ENCODE measurements at places on chromosomes 16 and 17.

DNA sequence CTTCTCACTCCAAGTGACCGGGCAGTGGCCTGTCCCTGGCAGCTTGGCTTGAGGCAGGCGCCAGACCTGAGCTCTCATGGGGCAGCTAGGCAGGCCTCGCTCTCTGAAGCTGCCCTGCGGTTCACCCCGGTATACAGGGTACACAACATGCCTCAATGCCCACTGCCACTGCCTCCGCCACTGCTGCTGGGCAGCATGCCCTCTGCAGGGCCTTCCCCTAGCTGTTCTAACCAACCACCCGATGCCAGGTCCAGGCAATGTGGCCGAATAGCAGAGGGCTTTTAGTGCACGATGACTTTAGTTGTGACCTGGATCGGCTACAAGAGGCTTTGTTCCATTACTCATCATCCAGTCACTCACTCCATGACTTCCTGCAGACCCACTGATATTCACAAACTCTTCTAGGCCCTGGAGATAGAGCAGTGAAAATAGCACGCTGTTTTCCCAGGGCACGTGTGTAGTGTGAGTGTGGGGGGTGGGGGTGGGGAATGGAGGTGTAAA is 19.7 kb downstream of the CDC42EP4 start:
- DNase-seq = no peak

GRCh38 chr16:23274968-23275367 is 27.1 kb upstream of the SCNN1B start:
- DNase-seq = no peak

DNA sequence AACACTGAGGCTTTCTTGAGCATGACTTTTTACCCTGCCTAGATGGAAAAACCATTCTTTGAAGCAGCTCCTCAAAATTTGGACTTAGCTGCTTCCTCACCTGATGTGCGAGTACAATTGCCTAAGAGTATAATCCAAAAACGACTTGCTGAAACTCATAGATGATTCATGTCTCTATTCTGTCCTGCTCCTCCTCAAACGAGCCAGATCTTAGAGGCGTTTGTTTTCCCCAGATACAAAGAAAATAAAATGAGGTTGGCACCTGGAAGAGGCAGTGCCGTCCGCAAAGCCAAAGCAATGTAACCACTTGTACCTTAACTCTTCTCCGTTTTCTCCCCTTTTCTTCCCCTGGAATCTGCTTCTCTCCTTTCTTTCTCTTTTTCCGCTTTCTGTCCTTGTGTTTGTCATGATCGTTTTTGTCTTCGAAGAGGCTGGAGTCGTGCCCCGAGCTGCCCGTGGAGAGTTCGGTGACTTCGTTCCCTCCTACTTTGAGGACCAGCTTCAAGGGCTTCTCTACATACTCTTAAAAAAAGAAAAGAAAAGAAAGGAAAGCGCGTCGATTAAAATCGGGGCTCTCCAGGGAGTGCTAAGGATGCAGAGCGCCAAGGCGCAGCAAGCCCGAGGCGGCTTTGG is 895 bp downstream of the BRD7 start:
- no peak for DNase-seq

DNA sequence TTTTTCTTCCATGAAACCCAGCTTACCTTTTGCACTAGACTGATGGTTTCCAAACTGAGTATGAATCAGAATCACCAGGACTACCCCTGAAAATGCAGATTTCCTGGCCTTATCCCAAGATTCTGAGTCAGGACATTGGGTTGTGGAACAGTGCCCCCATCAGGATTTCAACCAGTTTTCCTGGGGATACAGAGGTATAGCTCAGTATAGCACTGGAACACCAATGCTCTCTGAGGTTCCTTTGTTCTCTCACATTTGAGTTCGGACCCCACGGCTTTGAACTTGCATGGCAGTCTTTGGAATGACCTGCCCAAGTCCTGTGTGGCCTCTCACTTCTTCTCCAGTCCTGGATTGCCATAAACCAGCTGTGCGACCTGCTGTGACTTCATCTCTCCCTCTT is 12.8 kb upstream of the CCL8 start:
- peak; percentile 74 for DNase-seq

- DNase-seq = no peak
Observed at GRCh38 chr17:17570140-17570797, 21.2 kb downstream of the PEMT start.

DNA sequence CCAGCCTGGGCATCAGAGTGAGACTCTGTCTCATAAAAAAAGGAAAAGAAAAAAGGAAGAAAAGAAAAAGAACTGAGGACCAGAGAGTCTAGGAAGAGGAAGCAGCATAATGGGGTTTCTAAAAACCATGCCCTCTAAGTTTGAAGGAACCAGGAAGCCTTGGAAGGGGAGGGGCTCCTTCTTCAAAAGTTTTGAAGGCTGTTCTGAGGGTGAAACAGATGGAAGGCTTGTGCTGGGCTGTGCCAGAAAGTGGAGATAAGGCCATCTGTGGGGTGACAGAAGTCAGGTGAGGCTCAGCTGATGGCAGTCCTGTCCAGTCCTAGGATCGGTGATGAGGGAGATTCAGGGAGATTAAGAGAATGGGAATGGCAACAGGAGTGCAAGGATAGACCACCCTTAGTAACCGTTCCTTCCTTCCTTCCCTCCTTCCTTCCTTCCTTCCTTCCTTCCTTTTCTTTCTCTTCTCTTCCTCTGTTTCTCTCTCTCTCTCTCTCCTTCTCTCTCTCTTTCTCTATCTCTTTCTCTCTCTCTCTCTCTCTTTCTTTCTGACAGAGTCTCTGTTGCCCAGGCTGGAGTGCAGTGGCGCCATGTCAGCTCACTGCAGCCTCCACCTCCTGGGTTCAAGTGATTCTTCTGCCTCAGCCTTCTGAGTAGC is 182.6 kb downstream of the NTN1 start:
- DNase-seq = peak; percentile 20

DNA sequence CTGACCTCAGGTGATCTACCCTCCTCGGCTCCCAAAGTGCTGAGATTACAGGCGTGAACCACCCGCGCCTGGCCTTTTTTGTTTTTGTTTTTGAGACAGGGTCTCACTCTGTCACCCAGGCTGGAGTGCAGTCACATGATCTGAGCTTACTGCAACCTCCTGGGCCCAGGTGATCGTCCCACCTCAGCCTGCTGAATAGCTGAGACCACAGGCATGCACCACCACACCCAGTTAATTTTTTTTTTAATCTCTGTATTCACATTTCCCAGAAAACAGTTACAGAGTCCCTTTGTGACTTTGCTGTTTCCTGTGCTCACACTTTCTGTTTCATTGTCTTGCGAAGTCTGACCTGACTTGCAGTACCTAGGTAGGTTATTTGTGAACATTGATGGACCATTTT is 2.7 kb downstream of the CLUAP1 start:
- no peak for DNase-seq

GRCh38 chr16:82344157-82344556 is 174.1 kb upstream of the MPHOSPH6 start:
- DNase-seq = no peak

- no peak for DNase-seq
Observed at GRCh38 chr17:73872816-73873215, 228.6 kb upstream of the SDK2 start.

DNA sequence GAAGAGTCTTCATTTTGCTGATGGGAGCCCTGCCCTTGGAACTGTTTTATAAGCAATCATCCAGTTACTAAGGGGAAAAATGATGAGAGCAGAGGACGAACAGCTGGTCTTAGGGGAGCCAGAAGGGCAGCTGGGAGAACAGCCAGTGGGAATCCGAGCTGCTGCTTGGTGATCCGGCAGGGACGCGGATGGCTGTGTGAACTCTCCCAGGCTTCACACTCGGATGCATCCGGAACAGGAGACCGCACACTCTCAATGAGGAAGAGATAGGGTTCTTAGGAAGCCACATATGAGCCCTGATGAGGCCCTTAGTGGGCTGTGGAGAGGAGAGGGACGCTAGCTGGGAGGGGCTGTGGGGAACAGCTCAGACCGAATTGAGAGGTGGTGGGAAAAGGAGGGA is 5.0 kb upstream of the CACNG5 start:
- DNase-seq = no peak

- no peak for DNase-seq
Observed at GRCh38 chr16:2953706-2954627, 10.1 kb upstream of the KREMEN2 start.

GRCh38 chr17:83062818-83063671 is 16.4 kb upstream of the METRNL start:
- no peak for DNase-seq

GRCh38 chr16:66050991-66051390 is 315.5 kb upstream of the CDH5 start:
- DNase-seq = no peak

- peak; percentile 50 for DNase-seq
Observed at GRCh38 chr17:62084585-62084984, 19.5 kb upstream of the MED13 start.

- DNase-seq = peak; percentile 37
Observed at GRCh38 chr17:50893183-50893993, 27.2 kb upstream of the TOB1 start.

DNA sequence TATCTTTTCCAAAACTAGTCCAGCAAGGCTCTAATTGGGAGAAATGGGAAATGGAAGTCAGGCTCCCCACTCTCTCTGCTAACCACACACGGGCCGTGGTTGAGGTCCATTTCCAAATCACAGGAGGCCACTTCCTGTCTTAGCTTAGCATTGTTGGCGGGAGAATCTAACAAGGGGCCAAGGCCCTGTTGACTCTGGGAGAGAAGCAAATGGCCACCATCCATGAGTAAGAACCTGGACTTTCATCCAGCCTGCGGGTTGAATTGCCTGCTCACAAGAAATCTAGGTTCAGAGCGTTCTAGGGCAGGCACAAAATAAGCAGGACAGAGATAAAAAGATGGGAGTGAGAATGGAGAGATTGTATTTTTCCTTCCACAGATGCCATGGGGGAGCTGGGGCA is 5.7 kb downstream of the FAM20A start:
- DNase-seq = peak; percentile 57

DNA sequence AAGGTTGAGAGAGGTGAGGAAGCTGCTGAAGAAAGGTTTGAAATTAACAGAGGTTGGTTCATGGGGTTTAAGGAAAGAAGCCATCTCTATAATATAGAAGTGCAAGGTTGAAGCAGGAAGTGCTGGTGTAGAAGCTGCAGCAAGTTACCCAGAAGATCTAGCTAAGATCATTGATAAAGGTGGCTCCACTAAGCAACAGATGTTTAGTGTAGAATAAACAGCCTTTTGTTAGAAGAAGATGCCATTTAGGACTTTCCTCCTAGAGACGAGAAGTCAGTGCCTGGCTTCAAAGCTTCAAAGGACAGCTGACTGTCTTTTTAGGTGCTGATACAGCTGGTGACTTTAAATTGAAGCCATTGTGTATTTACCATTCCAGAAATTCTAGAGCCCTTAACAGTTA is 29.3 kb downstream of the GOSR1 start:
- no peak for DNase-seq

DNA sequence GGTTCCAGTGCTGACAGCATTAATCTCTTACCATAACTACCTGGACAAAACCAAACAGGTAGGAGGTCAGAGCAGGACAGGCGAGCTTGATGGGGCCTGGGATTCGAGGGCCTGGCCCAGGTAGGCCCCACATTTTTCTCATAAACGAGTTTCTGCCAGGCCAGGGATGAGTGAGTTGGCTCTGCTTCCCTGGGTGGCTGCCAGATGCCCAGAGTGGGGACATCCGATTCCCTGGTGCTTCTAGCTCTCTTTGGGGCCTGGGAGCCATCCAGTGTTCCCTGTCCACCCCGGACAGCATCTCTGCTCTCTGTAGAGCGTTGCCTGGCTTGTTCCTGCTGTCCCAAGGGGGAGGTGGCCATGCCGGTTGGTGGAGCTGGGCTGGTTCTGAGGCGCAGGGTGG is 25.1 kb downstream of the TSC2 start:
- DNase-seq = no peak

GRCh38 chr16:84220851-84221250 is 19.0 kb downstream of the KCNG4 start:
- DNase-seq = no peak

DNA sequence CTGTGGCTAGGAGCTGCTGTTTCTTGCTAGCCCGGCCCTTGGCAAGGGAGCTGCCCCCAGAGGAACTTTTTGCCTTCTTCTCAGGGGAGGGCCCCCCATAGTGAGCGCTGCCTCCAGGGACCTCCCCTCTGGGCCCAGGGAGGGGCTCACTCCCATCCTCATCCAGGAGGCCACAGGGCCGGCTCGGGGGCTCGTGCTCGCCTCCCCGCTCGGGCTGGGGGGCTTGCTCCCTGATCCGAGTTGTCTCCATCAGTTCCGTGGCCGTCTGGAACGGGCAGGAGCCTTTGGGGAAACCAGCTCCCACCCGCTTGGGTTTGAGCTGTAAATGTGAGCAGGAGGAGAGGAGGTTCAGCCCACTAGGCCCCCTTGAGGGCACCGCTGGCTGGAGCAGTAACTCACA is 4.1 kb upstream of the SMIM5 start:
- no peak for DNase-seq

GRCh38 chr17:8220783-8221662 is 10.6 kb upstream of the AURKB start:
- peak; percentile 89 for DNase-seq

GRCh38 chr16:3444032-3444388 is 530 bp downstream of the NAA60 start:
- peak; percentile 81 for DNase-seq

DNA sequence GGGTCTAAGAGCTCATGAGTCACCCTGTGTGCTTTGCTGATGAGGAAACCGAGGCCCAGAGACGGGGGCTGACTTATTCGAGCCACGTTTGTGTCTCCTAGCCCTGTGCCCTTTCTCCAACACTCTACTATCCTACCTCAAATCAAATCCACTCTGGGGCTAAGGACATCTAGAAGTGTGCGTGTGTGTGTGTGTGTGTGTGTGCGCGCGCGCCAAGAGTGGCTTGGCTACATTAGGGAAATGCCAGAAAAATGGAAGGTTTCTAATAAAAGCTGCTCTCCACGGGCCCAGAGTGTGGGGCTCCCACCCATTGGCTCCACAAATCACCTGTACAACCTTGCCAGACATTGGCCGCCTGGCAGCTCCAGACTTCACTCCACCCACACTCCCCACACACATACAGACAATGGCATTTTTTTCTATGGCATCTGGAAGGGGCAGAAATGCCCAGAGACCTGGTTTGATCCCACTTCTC is 30.3 kb upstream of the PHOSPHO1 start:
- peak; percentile 90 for DNase-seq

DNA sequence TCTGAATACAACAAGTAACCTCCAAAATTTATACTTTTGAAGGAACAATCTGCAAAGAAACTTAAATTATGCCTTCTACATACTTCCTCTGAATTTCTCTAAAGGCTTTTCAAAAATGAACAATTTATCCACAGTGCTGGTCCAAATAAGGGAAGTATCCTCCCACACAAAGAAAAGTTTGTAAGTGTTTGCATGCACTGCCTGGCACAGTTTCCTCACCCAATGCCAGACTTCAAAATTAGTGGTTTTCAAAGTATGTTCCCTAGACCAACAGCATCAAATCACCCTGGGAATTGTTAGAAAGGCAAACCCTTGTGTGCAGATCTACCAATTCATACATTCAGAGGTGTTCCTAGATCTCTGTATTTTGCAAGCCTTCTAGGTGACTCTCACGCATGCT is 82.5 kb downstream of the PCTP start:
- DNase-seq = peak; percentile 65

All from inflammatory macrophage treated with lipopolysaccharide for 4 hours (primary cell).